Stimulated activated CD4-positive, alpha-beta T cell treated with anti-CD3 and anti-CD28 coated beads, Interleukin-1b, Interleukin-23, amount 100 ng/mL, for 24 hours (primary cell): ENCODE measurements at places on chromosomes 3 and 15.

- DNase-seq, result no peak
Measured at GRCh38 chr3:177525987-177526712, 328.9 kb upstream of the TBL1XR1 start.

DNA sequence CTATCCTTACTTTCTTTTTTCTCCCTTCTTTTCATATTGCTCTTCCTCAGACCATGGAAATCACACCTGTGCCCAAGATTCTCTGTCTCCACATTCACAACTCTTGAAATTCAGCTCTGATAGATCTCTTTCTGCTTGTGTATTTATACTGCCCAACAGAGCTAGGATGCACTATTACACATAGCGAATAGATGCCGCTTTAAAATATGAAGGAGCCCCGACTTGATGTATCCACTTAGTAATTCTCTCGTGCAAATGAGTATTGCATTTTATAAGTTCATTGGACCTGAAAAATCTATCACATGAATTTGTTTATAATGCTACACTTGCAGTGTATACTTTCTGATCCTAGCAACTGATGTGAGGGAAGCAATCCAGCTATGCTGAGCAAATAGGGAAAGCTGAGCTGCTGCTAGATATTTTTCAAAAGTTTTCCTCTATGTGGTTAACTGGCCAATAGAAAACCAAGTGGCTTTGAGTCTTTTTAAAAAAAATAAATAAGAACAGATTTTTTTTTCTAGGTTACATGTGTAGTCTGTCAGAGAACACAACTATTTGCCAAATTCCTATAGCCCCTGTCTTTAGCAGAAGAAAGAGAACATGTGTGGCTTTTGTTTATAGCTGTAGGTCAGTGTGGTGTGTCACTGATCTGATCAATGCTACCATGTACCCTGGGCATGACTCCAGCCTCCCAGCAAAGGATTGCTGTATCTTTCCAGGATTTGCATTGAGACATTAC lies 64.3 kb upstream of the LEKR1 start:
- DNase-seq, result no peak

DNA sequence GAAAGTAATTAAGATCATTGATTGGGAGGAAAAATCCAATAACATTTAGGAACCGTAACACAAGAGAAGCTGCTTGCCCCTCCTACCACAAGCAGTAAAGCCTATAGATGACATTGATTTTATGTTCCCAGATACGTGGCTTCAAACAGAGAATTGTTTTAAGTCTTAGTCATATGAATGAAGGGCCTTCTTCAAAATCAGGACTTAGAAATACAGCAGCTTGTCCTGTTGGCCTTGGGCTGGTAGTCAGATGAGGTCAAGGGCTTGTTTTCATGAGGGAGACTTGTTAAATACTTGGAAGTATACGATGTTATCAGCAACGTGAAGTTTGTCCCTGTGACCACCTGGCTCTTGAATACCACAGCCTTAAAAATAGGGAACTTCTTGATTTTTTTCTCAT lies 114.4 kb downstream of the VGLL4 start:
- DNase-seq, result no peak

- DNase-seq, result no peak
Measured at GRCh38 chr3:119978554-119979208, 115.6 kb downstream of the GSK3B start.

DNA sequence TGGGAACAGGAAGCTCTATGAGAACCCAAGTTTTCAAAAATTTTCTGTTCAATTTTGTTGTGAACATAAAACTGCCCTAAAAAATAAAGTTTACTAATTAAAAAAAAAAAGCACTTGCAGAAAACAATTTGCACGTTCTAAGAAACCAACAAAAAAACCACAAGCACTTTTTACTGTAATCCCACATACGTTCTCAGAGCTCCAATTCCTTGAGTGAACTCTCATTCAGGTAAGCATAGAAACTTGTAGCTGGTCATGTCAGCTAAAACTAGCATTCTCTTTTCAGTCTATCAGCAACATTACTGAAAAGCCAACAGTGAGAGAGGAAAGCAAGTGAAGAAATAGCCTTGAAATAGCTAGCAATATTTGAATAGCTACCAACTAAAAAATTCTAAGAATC lies 11.5 kb upstream of the TMF1 start:
- DNase-seq, result no peak

DNA sequence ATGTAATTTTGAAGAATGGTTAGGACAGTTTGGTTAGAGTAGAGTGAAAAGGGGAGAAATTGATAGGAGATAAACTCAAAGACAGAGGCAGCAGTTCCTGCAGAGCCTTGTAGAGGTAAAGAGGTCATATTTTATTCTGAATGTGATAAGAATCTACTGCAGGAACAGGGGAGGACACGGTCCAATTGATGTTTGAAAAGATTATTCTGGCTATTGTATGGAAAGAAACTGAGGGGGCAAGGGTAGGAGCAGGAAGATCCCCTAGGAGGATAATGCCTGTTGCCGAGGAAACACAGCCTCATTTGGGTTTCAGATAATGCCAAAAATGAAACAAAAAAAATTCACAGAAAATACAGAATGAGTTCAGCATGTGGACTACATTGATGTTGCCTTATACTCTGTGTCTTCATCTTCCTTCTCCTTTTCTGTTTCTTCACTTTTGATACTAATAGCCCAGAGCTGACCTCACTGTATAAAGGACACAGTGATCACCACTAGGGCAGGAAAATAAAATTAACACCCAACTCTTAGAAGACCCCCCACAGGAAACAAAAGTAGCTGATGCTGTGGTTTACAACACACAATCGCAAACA lies 454.6 kb upstream of the UBE2E2 start:
- DNase-seq, result no peak

DNA sequence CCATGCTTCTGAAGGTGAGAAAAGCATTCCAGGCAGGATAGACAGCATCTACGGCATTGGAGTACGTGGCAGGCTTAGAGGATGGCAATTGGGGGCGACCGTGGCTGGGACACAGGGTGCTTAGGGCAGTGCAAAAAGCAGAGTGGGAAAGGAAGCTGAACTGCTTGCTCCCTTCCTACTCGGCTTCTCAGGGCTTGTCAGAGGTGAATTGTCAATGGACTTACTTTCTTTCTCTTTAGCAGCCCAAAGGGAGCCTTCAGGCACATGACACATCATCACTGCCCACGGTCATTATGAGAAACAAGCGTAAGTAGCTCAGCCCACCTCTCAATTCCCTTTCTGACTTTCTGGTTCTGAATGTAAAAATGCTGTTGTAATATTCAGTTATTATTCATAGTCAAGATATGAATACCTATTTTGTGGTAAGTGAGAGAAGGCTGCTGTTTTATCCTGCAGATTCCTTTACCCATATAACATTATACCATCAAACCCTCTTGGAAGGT lies 84.3 kb downstream of the KLHL25 start:
- no peak for DNase-seq

DNA sequence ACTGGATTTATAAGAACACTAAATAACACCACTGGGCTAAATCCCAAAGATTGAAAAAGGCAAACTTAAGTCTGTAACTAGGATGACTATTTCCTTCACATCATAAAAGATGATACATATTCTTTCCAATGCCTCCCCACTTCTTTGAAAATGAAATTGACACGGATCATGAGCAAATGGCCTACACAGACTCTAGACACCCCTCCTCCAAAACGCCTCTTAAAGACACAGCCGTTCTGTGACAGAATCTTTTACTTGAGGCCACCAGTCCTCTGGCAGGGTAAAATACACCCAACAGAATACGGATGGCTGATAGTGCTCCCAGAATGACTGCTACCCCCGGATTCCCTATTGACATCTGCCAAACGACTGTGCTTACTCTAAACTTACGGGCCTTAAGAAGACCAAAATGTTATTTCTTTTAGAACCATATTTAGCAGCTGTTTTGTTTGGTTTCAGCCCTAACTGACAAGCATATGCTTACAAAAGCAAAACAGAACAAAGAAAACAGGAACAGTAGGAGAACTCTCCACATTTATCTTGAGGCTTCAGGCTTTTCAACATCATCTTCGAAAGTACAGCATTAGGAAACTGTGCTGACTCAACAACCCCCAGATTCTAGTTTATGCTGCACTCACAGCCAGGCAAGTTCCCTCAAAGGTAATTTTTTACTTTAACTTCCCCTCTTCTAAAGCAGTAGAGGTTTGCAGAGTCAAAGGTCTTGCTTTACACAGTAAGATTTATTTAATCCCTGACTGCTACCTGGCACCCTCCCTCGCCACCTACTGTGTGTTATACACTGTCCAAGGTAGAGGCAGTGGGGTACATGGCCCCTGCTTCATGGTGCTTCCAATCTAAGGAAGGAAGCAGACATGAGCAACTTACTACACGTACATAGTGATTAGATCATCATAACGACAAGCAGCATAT lies 84.3 kb downstream of the TNIK start:
- DNase-seq, result no peak

- no peak for DNase-seq
Measured at GRCh38 chr15:77537006-77537405, 95.7 kb downstream of the LINGO1 start.

GRCh38 chr15:34610354-34610753 lies 26.9 kb upstream of the GOLGA8B start:
- DNase-seq, result no peak

DNA sequence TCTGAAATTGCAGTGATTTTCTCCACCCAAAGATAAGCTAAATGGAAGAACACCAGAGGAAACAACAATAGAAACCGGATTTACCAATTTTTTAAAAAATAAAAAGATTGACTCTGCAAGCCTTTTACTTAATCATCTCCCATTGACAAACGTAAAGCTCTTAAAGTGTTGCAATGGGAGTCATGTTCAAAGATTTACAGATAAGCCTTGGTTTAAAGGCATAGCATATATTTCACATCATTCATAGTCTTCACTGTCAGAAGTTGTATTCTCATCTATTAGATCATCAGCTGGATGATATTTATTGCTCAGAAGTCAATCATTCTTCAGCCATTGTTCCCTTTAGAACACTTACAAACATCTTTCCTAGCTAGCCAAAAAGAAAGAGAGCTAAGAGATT lies 397.6 kb downstream of the GBE1 start:
- no peak for DNase-seq
